Nephron progenitor cell (in vitro differentiated cells): ENCODE measurements at places on chromosomes 5 and 9.

DNA sequence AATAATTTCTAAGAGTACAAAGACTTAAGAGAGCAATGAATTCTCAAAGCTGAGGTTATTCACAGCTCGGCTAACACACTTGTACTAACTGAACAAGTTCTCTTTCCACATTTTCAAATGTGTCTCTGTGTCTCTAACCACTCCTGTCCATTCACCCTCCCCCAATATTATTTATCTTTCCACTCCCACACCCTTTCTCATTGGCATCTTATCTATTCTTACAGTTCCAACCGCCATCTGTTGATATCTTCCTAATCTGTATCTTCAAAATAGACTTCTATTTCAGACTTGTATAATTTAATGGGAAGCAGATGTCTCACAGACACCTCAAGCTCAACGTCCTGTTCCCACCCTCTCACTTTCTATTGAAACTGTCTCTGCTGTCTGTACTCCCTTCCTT, 205.9 kb downstream of the ANXA1 start:
- no peak for DNase-seq

DNA sequence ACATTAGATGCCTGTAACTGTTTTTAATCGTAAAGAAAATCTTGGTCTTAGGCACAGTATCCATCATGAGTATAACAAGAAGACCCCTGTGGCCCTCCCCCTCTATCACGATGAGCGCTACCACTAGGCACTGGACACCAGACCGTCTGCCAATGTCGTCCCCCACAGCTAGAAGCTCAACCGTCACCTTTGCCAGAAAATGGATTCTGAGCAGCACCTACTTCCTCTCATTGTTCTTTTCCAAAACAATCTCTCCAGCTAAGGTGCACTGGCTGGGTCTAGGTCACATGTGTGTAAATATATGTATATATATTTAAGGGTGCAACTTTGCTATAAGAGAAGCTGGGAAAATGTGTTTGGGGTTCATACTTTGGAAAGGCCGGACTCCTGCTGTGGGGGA, 15.7 kb upstream of the SSBP2 start:
- DNase-seq = no peak

DNA sequence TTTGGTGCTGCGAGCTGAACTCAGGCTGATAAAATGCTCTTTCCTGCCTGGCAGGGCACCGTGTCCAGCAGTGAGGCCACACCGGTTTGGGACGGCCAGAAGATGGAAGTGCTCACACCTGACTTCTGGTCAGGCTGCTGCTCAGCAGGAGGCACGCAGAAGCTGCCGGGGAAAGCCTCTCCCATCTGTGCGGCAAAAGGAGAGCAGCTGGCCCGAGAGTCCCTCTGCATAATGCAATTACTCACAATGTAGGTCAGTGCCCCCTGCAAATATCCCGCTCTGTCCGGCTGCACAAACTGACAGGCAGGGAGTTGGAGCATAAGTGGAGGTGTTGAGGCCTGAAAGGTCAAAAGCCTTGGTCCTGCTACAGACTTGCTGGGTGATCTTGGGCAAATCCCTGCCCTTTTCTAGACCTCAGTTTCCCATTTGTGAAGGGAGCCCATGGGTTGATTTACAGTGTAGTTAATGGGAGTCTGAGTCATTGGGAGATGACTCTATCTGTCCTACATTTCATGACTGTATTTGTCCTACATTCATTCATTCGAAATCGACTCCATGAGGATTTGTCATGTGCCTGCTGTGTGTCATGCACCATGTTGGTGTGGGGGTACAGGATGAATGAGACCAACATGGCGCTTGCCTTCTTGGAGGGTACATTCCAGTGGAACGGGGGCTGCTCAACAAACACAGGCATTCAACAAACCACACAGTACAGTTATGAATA, 61.8 kb upstream of the TBC1D2 start:
- DNase-seq = no peak

DNA sequence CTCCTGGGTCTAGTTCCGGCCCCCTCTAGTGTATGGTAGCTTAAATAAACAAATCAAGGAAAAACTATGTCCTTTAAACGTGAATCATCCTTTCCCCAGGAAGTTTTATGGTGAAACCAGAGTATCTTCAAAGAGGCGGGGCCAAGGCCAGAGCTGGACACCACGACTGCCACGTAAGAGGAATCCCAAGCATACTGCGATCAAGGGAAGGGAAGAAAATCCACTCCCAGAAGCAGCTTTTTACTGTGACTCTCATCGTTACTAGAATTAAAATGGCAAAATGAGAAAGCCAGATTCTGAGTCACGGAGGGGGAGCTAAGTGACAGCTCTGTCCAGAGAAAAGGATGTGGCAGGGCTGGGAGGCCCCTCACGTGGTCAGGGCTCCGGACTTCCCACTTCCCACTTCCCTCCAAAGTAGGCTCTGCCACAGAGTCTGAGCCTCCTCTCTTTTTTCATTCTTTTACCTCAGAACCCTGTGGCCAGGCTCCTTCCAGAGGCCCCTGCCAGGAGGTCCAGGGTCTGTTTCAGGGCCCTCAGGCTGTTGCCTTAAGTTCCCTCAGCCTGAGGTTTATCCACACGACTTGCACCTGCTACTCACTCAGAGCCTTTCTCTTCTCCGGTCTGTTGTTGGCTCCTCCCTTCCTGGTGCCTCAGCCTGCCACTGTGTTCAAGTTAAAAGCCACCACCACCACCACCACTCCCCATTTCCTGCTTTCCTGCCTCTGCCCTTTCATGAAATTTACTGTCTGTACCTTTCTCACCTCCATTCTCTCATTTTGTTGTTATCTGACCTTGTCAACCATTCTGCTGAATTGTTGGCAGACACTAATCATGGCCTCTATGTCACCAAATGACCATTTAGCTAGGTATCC, 1.4 kb upstream of the GLRX start:
- no peak for DNase-seq

GRCh38 chr5:10521466-10522223, 42.2 kb upstream of the ANKRD33B start:
- DNase-seq = no peak

DNA sequence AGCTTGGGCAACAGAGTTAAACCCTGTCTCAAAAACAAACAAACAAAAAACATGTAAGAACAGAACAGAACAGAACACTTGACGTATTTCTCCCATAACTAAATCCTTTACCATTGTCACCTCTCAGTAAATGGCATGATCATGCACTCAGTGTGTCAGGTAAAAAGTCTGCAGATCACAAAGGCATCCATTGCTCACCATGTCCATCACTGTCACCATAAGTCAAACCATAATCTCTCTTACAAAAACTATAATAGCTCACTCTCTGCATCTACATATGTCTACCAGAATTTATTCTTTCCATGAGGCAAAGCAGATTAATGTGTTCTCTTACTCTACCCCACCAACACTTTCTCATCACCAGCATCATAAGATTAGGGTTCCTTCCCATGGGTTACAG, 387.5 kb downstream of the CDH12 start:
- no peak for DNase-seq

- DNase-seq = no peak
Measured at GRCh38 chr5:137888466-137888862, 793 bp upstream of the PKD2L2 start.

DNA sequence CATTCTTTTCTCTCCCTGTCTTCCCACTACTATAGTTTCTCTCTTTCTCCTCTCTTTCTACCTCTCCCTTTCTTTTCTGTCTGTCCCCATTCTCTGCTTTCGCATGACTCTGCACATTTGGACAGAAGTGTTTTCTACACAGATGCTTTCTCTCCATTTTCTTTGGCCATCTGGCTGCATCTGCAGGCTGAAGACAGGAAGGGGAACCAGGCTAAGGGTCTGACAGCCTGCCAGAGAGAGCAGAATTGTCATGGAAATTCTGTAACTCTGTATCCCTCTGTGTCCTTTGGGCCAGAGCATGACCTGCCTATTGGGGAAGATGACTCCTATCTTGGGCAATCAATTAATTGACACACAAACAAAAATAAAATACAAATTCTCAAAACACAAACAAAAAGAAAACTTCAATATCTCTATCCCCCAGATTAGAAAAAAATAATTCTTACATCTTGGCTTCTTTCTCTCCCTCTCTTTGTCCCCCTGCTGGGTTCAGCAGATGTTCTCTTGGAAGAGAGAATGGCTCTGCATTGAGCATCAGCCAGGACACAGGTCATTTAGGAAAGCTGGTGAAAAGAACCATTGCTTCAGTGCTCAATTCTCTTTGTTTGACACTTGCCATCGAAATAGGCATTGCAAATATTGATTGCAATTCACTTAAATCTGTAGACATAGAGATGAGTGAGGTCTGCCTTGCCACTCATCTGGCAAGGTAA, 415.9 kb upstream of the KLF4 start:
- DNase-seq = no peak

GRCh38 chr5:91910655-91911054, 527.5 kb upstream of the ARRDC3 start:
- DNase-seq = no peak

DNA sequence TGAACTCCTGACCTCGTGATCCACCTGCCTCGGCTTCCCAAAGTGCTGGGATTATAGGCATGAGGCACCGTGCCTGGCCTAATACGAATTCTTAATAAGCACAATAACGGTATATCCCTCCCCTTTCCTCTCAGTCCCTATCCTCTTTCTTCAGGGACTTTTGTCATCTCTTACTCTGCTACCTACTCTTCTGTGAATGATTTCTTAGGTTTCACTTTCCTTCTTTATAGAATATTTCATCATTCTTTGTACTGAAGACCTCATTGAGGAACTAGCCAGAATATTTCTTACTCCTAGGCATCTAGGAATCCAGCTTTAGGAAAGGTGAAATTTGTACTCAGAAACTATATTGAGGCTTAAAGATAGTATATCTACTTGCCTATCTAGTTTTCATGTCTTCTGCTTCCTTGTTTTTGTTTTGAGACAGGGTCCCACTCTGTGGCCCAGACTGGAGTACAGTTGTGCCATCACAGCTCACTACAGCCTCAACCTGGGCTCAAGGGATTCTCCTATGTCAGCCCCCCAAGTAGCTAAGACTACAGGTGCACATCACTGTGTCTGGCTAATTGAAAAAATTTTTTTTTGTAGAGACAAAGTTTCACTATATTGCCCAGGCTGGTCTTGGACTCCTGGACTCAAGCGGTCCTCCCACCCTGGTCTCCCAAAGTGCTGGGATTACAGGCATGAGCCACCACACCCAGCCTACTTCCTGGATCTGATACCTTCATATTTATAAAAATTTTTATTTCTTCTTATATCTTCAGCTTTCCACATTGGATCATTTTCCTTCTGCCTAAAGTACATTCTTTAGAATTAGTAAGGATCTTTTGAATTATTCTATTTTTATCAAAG, 69.7 kb downstream of the GPBP1 start:
- no peak for DNase-seq

DNA sequence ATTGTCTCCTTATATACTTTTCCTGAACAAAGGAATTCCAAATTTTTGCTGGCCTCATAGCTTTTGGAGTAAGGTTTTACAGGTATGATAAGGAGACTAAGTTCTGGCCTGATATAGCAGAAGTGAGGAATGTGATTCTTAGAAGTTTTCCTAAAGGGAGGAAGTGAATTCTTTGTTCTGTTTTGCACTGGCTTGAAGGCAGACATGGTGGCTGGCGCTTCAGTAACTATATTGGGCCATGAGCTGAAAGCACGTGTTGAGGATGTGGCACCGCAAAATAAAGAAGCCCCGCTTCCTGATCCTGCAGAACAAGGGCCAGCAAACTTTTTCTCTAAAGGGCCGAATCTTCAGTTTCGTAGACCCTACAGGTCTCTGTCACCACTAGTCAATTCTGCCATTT, 224.2 kb downstream of the SNX18 start:
- DNase-seq = no peak

DNA sequence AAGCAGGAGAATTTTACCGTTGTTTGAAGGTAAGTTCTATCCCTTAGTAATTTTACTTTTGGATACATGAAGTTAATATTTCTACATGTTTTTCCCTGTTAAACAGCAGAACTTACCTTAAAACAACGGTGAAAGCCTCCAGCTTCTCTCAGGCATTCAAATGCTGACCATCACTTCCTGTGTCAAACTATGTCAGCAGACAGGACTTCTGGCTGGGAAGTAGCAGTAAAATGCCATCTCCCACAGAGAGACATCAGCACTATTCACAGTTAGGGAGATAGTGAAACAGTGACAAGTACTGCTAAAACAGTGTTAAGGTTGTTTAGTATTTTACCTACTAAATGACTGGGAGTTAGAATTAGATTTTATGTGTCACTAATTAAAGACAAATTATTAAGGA, 34.2 kb upstream of the GOLGA1 start:
- no peak for DNase-seq

- DNase-seq = no peak
Measured at GRCh38 chr5:122404018-122404417, 92.0 kb downstream of the SNCAIP start.
